ENCODE measurements at places on chromosomes 6 and 20.

GRCh38 chr20:25062841-25063240 lies 4.9 kb upstream of the ACSS1 start:
- no peak for DNase-seq

- DNase-seq: no peak
These were observed 39.1 kb downstream of the EPB41L2 start for GRCh38 chr6:131023834-131024504.

DNA sequence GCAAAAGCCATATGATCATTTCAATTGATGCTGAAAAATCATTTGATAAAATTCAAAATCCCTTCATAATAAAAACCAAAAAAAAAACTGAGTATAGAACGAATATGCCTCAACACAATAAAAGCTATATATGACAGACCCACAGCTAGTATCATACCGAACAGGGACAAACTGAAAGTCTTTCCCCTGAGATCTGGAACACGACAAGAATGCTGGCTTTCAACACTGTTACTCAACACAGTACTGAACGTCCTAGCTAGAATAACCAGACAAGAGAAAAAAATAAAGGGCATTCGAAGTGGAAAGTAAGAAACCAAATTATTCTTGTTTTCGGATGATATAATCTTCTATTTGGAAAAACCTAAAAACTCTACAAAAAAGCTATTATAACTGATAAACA lies 559.9 kb downstream of the EPM2A start:
- no peak for DNase-seq

- no peak for DNase-seq
These were observed 1.1 kb upstream of the SAMD5 start for GRCh38 chr6:147507162-147508041.

- DNase-seq: no peak
These were observed 666 bp downstream of the TPD52L1 start for GRCh38 chr6:125154118-125154760.

- DNase-seq: no peak
These were observed 119.9 kb downstream of the FOXA2 start for GRCh38 chr20:22464312-22465003.

- DNase-seq: no peak
These were observed 374 bp upstream of the SERINC1 start for GRCh38 chr6:122472022-122472340.

Measured in SIG-M5 (cell line).